ENCODE measurements at places on chromosomes 7 and 10. TPM values are rescaled to one million over a fixed set of nuclear protein-coding genes. Genes with fewer than 3 reads are reported as not detected.

Gene ZDHHC6
- 26.7 TPM for total RNA-seq

GRCh38 chr7:134922720-134923704 lies 63.3 kb upstream of the AGBL3 start:
- no peak for DNase-seq

GRCh38 chr10:79072994-79073645 lies 4.4 kb downstream of the ZMIZ1 start:
- no peak for DNase-seq

Gene MOSPD3
- total RNA-seq: 21.2 TPM

DNA sequence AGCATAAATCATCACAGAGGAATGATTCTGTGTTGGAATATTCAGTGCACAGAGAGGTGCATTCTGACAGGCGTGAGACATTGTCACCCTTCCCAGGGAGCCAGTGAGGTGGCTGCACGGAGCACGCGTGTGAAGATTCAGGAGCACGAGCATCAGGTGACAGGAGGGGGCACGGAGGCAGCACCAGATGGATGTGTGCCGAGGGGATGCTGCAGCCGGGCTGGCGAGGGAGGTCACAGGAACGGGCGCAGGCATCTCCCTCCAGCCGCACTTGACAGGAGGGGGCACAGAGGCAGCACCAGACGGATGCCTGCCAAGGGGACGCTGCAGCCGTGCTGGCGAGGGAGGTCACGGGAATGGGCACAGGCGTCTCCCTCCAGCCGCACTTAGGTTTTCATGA lies 66.5 kb downstream of the DIP2C start:
- no peak for DNase-seq

Gene ASZ1
- not detected for total RNA-seq

DNA sequence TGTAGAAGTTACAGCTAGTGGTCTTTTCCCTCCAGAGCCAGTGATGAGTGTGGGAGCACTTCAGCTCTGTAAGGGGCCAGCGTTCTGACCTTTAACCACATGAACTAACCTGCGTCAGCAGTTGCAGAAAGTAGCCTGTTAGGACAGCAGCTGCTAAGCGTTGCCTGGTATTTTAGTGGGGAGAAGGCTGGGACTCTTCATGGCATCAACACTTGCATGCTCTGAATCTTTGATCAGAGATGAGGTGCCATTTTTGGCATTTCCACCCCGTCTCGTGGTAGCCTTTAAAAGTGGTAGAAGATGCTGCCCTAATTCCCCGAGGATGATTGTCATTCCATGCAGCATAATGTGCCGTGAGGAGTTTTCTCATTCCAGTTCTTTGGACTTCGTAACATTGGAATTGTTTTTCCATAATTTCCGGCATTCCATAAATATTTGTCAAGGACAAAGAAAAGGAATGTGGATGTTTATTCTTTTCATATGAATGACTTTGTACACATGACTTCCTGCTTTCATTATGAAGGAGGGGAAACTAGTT lies 92.2 kb downstream of the AVL9 start:
- DNase-seq: peak; percentile 90

GRCh38 chr10:2731940-2732339 lies 335.4 kb upstream of the PFKP start:
- no peak for DNase-seq

Gene ATOH7
- not detected for total RNA-seq

GRCh38 chr10:119025336-119025735 lies 4.2 kb upstream of the NANOS1 start:
- no peak for DNase-seq

Gene ZNF33A
- 12.0 TPM for total RNA-seq

- DNase-seq: no peak
Observed at GRCh38 chr7:4713183-4713784, 31.2 kb downstream of the FOXK1 start.

DNA sequence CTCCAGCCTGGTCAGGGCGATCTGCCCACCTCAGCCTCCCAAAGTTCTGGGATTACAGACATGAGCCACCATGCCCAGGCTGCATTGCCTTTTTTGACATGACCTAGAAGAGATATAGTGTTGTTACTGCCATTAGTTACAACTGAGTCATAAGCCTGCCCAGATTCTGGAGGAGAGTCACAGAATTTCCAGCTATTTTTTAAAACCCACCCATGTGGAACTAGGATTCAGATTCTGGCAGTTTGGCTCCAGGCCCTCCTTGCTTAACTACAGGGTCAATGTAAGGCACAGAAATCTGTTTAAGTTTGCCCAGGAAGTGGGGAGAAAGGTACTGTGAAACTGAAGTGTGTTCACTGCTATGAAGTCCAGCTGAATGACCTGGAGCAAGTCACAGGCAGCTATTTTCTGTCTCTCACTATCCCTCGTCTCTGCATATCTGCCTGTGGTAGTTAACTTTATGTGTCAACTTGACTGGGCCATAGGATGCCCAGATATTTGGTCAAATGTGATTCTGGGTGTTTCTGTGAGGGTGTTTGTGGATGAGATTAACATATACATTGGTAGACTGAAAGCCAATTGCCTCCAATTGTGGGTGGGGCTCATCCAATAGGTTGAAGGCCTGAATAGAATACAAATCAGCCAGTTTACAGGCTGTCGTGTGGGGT lies 8.4 kb upstream of the MARVELD1 start:
- no peak for DNase-seq

Gene HPS1
- total RNA-seq: 69.5 TPM

- DNase-seq: no peak
Observed at GRCh38 chr10:126240483-126240882, 147.8 kb downstream of the ADAM12 start.

Gene STRIP2
- 5.8 TPM for total RNA-seq

Gene ATRNL1
- total RNA-seq: 8.0 TPM

- no peak for DNase-seq
Observed at GRCh38 chr7:69295977-69296376, 302.3 kb upstream of the AUTS2 start.

Gene ANKRD30A
- not detected for total RNA-seq

DNA sequence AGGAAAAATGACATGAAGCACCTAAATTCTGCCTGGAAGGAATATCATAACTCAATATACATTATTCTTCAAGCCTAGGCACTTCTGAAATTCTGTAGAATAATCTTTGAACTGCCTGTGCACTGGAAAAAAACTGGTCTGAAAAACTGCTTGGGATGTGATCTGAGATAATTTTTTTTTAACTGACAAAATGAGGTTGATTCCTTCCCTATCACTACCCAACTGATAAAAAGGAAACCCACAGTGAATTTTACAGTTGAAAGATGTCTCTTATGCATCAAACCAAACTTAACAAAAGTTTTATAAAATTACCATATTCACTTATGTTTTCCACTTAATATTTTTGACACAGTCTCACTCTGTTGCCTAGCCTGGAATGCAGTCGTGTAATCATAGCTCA lies 67.2 kb upstream of the FAM133B start:
- no peak for DNase-seq

DNA sequence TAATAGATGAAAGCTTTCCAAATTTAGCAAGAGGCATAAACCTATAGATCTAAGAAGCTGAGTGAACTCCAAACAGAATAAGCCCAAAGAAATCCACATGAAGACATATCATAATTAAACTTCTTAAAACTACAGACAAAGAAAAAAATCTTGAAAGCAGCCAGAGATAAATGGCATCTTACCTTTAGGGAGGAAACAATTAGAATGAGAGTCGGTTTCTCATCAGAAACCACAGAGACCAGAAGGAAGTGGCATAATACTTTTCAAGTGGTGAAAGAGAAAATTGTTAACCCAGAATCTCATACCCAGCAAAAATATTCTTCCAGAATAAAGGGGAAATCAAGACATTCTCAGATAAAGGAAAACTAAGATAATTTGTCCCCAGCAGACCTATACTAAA lies 98.9 kb upstream of the NANOS1 start:
- DNase-seq: no peak

DNA sequence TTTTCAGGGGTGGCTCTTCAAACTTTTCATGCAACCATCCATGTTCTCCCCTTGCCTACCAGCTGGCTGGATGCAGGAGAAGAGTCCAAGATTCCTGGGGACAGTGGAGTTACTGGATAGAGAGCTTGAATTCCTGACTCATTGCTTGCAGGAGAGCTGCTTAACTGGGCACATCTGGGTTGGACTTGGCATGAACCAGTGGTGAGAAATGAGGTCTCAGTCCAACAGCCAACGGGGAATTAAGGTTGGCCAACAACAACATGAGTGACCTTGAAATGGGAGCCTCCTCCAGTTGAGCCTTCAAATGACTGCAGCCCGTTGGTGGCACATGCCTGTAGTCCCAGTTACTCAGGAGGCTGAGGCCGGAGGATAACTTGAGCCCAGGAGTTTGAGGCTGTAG lies 58.1 kb upstream of the OPN4 start:
- no peak for DNase-seq

Gene ATE1
- total RNA-seq: 21.9 TPM

GRCh38 chr7:114026486-114027089 lies 107.8 kb upstream of the PPP1R3A start:
- peak; percentile 57 for DNase-seq

DNA sequence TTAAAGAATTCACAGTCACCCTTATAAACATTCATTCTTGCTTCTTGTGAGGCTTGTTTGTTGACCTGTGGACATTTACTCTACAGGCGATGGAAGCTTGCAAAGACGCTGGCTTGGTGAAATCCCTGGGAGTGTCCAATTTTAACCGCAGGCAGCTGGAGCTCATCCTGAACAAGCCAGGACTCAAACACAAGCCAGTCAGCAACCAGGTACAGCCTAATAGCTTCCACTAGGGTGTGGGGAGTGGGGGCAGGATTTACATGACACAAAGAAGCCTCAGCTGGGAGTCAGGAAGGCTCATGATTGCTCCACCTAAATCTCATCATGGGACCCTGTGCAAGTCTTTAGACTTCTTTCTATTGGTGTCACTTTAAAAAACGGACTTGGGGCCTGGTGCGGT lies 29.0 kb downstream of the AKR1D1 start:
- DNase-seq: no peak

Gene EPO
- total RNA-seq: not detected

Gene TMEM229A
- not detected for total RNA-seq

DNA sequence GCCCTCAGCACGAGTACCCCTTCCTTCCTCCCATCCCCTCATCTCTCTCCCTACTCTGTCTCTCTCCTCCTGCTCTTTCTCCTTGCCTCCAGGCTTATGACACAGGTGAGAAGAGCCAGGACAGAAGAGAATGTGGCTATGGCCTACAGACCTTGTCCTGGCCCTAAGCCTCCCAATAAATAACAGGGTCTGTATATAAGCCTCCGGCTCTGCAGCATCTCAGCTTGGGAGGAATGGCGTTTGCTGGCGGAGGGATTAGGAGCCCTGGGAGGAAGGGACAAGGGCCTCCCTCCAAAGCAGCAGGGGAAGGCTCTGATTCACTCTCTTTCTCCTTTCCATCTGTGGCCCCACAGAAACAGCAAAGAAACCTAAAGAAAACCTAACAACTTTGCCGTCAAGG lies 45.8 kb downstream of the COL13A1 start:
- DNase-seq: no peak

- DNase-seq: peak; percentile 22
Observed at GRCh38 chr10:13016426-13016825, 14.9 kb upstream of the CCDC3 start.

Gene TYW1B
- 1.3 TPM for total RNA-seq

- DNase-seq: no peak
Observed at GRCh38 chr10:15436696-15437095, 65.6 kb upstream of the FAM171A1 start.

- no peak for DNase-seq
Observed at GRCh38 chr7:18700147-18700546, 204.6 kb downstream of the HDAC9 start.

GRCh38 chr7:78080241-78080640 lies 281.7 kb downstream of the PHTF2 start:
- DNase-seq: no peak

DNA sequence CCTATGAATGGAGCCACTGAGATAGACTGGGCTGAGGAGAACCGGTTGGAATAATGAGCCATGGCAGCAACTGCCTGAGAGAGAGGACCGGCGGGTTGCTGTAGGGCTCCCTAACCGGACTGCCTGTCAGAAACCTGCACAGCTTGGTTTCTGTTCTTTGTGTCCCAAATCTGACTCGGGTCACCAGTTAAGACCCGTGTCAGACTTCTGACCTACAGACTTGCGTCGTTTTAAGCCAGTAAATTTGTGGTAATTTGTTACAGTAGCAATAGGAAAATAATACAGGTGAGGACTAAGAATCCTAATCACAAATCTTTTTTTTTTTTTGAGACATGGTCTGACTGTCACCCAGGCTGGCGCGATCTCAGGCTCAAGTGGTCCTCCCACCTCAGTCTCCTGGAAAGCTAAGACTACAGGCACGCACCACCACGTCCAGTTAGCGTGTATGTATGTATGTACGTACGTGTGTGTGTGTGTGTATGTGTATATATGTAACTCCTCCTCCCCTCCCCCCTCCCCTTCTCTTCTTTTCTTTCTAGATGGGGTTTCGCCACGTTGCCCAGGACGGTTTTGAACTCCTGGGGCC lies 672 bp upstream of the DDX56 start:
- DNase-seq: no peak

DNA sequence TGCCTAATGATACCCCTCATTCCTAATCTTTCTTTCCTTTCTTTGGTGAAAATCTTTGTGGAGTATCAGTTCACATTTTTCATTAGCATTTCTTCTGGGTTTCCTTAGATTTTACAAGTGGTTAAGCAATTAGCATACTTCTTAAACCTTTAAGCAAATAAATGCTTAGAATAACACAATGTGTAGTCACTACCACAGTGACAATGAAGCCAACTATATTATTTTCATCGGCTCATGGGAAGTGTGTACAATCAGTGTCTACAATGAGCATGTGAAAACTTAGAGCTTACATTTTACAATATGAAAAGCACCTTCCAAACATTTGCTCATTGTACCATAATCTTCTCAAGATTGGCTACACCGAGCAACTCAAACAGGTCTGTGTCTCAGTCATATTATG lies 176.2 kb upstream of the PLXNA4 start:
- no peak for DNase-seq

DNA sequence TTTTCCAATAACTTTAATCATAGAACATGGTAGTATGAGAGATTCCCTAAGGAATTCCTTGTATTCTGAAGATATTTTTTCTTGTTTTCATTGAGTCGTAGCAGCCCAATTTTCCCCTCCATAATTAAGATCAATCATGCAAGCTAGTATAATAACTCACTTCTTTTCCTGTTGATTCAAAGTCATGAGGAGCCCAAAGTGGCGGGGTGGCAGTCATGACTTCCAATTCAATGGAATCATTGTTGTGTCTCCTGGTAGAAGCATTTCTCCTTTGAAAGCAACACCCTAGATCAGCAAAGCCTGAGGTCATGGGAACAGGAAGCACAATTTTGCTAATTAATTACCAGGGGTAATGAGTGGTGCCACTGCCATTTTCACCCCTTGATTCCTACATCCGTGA lies 77.6 kb upstream of the MAGI2 start:
- DNase-seq: no peak

- peak; percentile 18 for DNase-seq
Observed at GRCh38 chr10:86585037-86585929, 63.7 kb upstream of the WAPL start.

Gene PTPRZ1
- total RNA-seq: not detected

DNA sequence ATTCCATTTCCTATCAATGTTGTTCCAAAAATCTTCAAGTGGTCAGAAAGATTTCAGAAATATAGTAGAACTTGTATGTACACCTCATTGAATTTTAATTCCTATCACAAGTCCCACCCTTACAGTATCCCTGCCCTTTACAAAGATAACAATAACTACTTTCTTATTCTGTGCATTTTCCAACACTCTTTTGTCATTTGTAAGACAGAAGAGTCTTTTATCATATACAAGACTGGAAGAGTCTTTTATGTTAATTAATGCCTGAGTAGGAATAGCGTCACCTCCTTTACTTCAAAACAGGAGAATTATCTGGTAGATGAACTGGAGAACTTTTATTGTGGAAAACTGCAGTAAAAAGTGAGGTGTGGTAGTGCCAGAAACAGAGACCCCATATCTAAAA lies 193.9 kb upstream of the SEMA3C start:
- DNase-seq: no peak
